ENCODE measurements at places on chromosomes 2 and 18.

DNA sequence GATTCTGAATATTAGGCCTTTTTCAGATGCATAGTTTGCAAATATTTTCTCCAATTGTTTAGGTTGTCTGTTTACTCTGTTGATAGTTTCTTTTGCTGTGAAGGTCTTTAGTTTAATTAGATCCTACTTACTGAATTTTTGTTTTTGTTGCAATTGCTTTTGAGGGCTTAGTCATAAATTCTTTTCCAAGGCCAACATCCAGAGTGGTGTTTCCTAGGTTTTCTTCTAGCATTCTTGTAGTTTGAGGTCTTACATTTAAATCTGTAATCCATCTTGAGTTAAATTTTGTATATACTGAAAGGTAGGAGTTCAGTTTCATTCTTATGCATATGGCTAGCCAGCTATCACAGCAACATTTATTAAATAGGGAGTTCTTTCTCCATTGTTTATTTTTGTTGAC is 404.8 kb downstream of the LNPK start:
- no peak for DNase-seq

- DNase-seq = no peak
Observed at GRCh38 chr2:215745331-215745730, 268.0 kb downstream of the MREG start.

DNA sequence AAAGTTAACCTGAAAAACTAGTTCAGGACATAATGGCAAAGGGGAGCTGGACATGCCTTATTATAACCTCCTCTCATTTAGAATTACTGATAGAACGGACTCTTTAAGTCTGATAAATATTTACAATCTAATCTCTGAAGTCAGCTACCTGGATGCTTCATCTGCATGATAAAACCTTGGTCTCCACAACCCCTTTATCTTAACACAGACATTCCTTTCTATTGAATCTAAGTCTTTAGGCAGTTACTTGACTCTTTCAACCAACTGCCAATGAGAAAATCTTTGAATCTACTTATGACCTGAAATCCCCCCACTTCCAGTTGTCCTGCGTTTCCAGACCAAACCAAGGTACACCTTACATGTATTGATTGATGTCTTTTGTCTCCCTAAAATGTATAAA is 191.2 kb upstream of the LRRTM4 start:
- DNase-seq = no peak

DNA sequence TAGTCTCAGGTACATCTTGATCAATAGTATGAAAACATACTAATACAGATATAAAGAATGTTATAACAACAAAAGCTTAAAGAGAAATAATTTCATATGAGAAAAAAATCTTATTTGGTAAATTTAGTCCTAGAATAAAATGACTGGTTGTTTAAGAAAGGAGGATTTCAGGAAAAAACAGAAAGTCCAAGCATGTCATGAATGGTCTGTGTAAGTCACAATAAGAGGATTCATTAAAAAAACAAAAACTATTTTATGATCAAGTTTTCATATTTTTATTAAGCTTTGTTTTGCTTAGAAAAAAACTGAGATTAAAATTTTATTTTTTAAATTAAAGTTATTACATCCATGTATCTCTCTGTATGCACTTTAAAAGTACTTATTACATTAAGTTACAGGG is 353.9 kb upstream of the SPHKAP start:
- DNase-seq = no peak

DNA sequence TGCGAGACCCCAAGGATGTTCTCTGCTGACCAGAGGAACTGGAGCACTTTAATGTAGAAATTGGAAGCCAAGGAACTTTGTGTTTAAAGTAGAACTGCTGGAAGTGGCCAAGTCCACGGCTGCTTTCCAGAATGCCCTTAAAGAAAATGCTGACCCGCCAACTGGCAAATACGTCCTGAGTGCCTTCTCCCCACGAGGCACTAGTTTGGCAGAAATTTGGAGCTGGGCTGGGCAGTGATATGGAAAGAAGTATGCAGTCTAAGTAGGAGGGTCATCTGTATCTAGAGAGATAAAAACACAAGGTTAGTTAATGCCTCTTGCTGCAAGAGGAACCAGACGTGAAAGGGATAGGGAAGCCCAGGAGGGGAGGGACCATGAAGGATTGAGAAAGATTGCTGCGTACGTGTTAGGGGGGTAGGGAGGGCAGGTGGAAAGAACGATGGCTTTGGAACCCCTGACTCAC is 59.3 kb upstream of the RFX8 start:
- DNase-seq = no peak

DNA sequence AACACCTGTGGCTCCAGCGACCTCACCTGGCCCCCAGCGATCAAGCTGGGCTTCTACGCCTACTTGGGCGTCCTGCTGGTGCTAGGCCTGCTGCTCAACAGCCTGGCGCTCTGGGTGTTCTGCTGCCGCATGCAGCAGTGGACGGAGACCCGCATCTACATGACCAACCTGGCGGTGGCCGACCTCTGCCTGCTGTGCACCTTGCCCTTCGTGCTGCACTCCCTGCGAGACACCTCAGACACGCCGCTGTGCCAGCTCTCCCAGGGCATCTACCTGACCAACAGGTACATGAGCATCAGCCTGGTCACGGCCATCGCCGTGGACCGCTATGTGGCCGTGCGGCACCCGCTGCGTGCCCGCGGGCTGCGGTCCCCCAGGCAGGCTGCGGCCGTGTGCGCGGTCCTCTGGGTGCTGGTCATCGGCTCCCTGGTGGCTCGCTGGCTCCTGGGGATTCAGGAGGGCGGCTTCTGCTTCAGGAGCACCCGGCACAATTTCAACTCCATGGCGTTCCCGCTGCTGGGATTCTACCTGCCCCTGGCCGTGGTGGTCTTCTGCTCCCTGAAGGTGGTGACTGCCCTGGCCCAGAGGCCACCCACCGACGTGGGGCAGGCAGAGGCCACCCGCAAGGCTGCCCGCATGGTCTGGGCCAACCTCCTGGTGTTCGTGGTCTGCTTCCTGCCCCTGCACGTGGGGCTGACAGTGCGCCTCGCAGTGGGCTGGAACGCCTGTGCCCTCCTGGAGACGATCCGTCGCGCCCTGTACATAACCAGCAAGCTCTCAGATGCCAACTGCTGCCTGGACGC is 4.9 kb downstream of the GPR35 start:
- DNase-seq = no peak

- DNase-seq = no peak
Observed at GRCh38 chr2:234478121-234478858, 18.6 kb downstream of the ARL4C start.

DNA sequence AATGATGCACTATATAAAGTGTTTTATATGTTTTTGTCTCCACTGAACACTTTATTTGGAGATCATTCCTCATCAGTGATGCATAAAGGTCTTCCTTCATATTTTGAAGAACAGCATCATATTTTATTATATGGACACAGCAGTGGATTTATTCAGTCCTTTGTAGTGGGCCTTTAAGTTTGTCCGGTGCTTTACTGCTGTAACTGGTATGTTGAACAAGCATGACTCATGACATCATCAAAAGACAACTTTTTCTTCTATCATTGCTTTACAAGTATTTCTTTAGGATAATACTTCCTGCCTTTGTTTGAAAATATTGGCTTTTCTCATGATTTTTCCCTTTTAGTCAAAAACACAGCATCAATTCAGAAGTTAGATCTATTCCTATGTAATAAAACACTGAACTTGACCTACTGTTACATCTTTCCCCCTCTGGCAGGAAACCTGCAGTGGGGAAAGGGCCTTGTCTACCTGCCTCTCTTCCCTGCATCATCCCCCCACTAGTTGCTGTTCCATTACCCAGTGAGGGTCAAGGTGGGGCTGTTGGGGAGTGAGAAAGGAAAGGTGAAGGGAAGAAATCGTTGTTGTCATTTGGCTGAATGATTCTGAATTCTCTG is 241.2 kb downstream of the CYP26B1 start:
- no peak for DNase-seq

DNA sequence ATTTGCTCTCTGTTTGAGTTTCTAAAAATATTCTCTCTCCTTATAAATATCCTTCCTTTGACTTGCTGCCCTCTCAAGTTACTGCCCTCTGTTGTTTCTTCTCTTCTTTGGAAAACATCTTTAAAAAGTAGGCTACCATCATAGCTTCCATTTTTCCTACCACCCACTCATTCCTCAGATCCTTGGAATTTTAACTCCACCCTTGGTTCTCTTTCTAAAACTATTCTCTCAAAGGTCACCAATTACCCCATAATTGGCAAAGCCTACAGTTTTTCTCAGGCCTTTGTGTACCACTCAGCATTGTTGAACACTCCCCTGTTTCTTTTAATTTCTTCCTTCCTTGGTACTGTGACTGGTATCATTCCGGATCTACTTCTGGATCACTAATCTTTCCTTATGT is 43.0 kb upstream of the ITGAV start:
- DNase-seq = no peak

DNA sequence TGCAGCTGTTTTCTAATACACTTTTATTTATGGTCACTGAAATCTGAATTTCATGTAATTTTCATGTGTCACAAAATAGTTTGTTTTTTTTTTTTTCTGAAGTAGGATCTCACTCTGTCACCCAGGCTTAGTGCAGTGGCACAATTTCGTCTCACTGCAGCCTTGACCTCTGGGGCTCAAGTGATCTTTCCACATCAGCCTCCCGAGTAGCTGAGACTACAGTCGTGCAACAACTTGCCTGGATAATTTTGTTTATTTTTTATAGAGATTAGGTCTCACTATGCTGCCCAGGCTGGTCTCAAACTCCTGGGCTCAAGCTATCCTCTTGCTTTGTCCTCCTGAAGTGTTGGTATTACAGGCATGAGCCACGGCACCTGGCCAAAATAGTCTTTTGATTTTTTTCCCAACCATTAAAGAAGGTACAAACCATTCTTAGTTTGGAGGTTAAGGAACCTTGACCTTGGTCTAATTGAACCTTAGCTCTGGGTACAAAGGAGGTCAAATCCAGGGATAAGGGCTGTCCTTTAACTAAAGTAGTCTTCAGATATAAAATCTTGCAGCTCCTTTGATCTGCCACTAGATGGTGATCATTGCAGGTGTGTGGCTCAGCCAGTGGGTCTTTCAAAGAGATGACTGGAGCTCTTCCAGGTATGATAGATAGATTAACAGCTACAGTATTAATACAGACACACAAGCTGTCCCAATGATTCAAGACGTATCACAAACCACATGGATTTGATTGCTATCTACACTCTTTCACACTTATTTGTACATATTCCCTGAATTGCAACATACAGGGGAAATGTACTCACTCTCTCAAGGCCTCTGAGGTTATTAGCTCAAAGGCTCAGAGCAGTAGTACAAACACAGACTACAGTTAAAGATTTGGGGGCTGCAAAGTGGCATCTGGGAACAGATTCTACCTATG is 4.7 kb upstream of the KRCC1 start:
- no peak for DNase-seq

DNA sequence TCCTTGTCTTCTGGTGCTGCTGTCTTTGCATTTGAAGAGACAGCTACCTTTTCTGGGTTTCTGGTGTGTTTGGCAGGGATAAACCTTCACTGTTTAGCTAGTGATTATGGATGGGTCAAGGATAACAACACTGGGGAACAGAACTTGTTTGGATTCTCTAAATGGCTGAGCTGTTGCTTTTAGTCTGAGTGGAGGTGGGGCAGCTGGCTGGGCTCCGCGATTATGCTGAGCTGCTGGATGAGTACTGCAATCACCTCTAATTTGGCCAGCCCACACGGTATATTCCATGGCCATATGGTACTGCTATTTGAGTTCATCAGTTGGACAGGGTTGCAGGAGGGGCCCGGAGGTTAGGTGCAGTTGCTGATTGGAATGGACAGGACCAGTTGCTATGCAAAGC is 361.6 kb upstream of the TFPI start:
- DNase-seq = no peak

DNA sequence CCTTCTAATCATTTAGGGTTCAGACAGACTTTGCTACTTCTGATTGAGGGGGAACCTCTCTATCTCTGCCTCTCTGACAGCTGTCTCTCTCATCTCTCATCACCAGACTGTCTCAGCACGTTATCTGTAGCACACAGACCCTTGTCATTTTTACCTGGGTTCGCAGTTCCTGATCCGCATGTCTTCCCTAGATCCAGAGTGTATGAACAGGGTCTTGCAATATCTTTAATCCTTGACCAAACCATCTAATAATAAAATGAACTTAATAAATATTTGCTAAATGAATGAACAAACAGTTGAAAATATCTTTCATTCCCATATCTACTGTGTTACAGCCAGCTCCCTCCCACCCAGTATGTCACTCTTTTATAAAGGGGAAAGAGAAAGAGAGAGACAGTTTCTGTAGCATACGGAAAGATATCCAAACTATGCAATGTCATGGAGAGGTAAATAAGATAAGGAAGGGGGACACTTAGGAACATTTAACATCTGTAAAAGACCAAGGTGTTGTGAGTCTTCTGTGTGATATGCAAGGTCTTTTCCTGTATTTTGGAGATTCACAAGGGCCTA is 507.6 kb downstream of the SUCLG1 start:
- no peak for DNase-seq

GRCh38 chr2:85414761-85415553 is 3.6 kb upstream of the SH2D6 start:
- DNase-seq = no peak

DNA sequence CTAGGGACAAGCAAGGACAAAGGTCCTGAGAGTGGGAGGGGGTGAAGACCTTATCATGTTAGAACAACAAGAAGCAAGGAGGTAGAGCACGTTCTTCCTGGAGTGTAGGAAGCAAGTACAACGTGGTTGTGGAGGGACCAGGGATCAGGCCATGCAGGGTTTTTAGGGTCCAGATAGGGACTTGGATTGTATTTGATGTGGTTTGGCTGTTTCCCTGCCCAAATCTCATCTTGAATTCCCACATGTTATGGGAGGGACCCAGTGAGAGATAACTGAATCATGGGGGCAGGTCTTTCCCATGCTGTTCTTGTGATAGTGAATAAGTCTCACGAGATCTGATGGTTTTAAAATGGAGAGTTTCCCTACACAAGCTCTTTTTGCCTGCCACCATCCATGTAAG is 53.2 kb downstream of the ICA1L start:
- DNase-seq = no peak

DNA sequence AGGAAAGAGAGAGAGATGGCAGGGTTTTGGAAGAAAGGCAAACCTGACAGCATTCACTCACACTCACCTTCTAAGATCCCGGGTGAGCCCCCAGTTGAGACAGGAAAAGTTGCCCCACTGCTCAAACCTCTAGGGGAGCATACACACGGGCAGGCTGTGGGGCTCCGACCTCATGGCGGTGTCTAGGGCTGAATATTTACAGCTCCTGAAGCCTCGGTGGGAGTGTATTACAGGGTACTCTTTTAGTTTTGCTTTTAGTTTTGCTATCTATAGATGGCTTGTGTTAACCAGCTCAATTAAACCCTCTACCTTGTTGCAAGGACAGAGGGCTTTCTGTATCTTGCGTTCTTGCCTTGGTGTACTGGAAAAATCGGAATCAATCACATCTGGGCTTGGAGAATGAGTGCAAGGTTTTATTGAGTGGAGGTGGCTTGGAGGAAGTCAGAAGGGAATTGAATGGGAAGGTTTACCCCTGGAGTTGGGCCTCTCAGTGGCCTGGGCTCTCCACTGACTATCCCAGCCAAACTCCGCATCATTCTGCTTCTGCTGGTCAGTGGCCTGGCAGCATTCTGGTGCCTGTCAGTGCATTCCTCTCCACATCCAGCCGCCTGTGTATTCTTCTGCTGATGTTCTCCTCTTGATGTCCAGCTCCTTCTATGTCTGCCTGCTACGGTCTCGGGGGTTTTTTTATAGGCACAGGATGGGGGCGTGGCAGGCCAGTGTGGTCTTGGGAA is 10.1 kb upstream of the IFIH1 start:
- DNase-seq = no peak
